ENCODE measurements at places on chromosomes 11 and 22.

DNA sequence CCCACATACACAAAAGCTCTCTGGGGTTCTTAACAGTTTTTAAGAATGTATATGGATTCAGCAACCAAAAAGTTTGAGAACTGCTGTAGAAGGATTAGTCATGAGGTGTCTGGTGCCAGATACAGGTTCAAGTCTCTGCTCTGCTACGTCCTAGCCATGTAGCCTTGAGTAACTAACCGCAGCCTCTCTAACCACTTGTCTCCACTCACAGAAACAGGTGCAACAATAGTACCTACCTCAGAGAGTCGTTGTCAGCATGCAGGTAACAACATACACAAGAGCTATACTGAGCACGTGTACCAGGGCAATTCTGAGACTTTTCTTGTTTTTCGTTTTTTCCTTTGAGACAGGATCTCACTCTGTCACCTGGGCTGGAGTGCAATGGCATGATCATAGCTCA is 26.9 kb downstream of the CBX7 start:
- no peak for DNase-seq

GRCh38 chr11:35780951-35781860 is 118.6 kb downstream of the TRIM44 start:
- no peak for DNase-seq

- no peak for DNase-seq
These were observed 238.9 kb downstream of the NTM start for GRCh38 chr11:131609337-131609736.

GRCh38 chr22:47395481-47395880 is 633.0 kb downstream of the TBC1D22A start:
- no peak for DNase-seq

DNA sequence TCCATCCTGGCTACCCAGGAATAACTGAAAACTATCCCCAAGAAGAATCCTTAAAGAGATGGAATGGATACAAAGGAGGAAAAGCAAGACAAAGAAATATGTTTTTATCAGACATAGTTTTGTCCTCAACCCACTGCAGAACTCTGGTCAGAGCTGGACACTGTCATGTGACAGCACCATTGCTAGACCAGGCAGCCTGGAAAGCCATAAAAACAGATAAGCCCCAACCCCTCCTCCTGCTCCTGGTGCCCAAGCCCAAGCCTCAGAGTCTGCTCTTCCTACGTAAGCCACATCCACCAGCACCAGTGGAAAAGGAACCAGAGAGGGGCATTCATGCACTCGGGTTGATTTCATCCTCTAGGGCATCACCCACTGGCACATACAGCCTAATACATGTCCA is 116.9 kb downstream of the TRIM29 start:
- no peak for DNase-seq

GRCh38 chr22:19756288-19757128 is 4.1 kb upstream of the TBX1 start:
- peak; percentile 51 for DNase-seq

DNA sequence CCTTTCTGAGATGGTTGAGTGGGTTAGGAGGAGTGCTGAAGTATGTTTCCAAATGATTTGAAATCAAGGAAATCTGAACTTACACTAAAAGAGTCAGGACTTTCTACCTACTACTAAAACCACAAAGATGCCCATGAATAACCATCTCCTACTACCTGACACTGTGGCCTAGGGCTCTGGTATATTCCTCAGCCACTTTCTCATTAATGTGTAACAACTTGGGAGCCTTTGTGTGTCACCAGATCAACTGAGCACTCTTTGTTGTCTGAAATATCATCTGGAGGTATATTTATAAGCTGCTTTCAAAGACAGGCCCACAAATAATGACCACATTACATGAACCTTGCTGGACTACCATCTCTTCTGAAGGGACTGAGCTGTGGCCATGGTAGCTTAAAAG is 43.9 kb downstream of the RELT start:
- DNase-seq: no peak

DNA sequence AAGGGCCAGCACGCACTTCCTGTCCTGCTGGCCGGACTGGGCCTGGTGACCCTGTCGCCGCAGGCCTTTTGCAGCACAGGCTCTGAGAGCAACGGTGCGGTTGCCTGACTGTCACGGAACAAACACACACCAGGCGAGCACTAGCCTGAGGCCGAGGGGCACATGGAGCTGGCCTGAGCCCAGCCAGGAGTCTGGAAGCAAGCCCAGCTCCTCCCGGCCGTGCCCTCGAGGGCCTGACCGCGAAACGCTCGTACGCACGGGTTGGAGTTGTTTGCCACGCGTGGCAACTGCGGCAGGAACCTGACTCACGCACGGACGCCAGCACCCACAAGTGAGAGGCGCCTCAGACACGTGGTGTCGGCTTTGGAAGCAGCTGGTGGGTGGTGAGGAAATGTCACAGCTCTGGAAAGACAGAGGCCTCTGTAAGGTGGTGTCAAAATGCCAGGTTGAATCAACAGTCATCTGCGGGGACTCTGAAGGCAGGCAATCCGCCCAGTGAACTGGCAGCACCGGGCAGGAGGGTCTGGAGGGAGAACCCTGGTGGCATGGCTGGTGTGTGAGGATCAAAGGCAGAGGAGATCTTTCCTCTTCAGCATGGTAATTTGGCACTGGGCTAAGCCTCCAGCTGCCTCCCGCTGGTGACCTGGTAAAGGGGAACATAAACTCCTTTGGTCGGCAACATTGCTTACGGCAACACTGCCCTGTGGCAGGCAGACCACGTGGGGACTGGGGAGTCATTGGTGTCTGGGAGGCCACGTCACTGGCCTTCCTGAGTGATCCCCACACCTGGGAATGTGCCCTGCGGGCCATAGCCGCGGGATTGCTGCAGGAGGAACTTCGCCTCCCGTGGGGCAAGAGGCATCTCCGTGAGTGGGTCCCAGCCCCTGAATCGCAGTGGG is 15.3 kb upstream of the IL17REL start:
- DNase-seq: peak; percentile 27
